Glutamatergic neuron (in vitro differentiated cells): ENCODE measurements at places on chromosomes 12 and 14. TPM values are rescaled to one million over a fixed set of nuclear protein-coding genes. Genes with fewer than 3 reads are reported as not detected.

DNA sequence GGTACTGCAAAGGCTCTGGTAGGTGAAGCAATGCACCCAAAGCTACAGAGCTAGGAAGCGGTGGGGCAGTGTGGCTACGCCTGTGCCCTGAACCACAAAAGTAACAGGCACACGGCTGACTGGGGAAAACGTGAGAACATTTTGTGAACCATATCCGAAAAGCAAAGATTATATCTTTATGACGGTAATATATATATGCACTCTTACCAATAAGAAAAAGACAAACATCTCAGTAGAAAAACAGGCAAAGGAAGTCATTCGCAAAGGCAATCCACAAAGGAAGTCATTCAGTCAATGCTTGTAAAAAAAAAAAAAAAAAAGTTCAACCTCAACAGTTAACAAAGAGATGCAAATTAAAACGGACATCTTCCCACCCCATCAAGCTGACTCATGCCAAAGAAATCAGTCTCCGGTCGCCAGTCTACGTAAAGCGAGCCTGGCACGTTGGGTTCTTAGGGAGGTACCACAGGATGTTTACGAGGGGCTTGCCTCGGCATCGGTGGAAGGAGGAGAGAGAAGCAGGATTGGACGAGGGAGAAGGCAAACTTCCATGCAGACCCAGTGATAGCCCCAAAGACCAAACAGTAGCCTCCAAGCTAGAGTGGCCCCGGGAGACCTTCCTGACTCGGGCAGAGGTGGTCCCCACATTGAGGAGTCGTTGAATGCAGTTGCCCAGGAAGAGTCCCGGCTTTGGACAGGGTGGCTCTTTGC is 39.4 kb upstream of the PPP2R5C start:
- H3K27ac ChIP-seq, result no peak overlapping the region
- H3K4me3 ChIP-seq, result no peak overlapping the region
- no peaks in the 10 kb centered on the region for H3K36me3 ChIP-seq
- DNase-seq, result no peak
- H3K4me1 ChIP-seq, result peaks cover 3% of the 10 kb centered on the region
- H3K27me3 ChIP-seq, result peaks cover 4% of the 10 kb centered on the region

DNA sequence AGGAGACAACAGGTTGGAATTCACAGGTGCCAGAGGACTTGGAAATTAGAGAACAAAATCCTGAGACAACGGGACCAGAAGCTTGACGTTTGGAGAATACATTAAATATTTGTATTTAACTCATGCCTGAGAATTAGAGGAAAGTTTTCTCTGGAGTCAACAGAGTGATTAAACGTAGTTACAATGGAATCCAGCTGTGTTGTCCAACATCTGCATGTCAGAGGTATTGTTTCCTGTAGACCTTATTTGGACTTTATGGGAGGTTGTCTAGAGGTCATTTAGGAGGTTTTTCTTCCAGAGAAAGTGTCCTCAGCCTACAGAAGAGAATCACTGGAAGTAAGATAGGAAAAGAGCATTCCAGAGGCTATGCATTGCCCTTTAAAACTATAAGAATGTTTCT is 45.1 kb upstream of the RERGL start:
- H3K4me1 ChIP-seq, result no peaks in the 10 kb centered on the region
- DNase-seq, result no peak
- H3K36me3 ChIP-seq, result no peaks in the 10 kb centered on the region
- H3K27ac ChIP-seq, result no peak overlapping the region
- H3K27me3 ChIP-seq, result no peaks in the 10 kb centered on the region

SLC7A7 gene
- total RNA-seq, result 1.7 TPM

BHLHE41 gene
- total RNA-seq, result 3.6 TPM

NANOG gene
- total RNA-seq, result 1.3 TPM
